ENCODE measurements at places on chromosomes 4 and X. TPM values are rescaled to one million over a fixed set of nuclear protein-coding genes. Genes with fewer than 3 reads are reported as not detected.

ARX gene
- total RNA-seq = 0.39 TPM

TMEM154 gene
- 0.13 TPM for total RNA-seq

SHOX gene
- total RNA-seq = not detected

MRPL1 gene
- total RNA-seq = 25.6 TPM

POLN gene
- total RNA-seq = 0.70 TPM

PORCN gene
- total RNA-seq = 19.5 TPM

FGB gene
- total RNA-seq = 15.9 TPM

SHISA3 gene
- total RNA-seq = not detected

HDAC6 gene
- 27.1 TPM for total RNA-seq

YIPF7 gene
- not detected for total RNA-seq

POU4F2 gene
- not detected for total RNA-seq

SPATA4 gene
- total RNA-seq = 0.19 TPM

PDK3 gene
- total RNA-seq = 4.5 TPM

COL25A1 gene
- not detected for total RNA-seq

CDX4 gene
- total RNA-seq = not detected

NLGN3 gene
- 0.84 TPM for total RNA-seq

RAB40A gene
- not detected for total RNA-seq

BRS3 gene
- total RNA-seq = not detected

DDIT4L gene
- total RNA-seq = 0.27 TPM

MAGED1 gene
- 69.6 TPM for total RNA-seq

AFM gene
- total RNA-seq = not detected

USP26 gene
- total RNA-seq = not detected

AKAP14 gene
- total RNA-seq = not detected

CXorf49 gene
- not detected for total RNA-seq

NAP1L2 gene
- total RNA-seq = 0.88 TPM

RP2 gene
- total RNA-seq = 12.4 TPM

ADH1C gene
- not detected for total RNA-seq

TMPRSS11B gene
- not detected for total RNA-seq

ELOVL6 gene
- total RNA-seq = 15.3 TPM

GAB3 gene
- 0.85 TPM for total RNA-seq

ZDHHC9 gene
- total RNA-seq = 51.9 TPM

RTL3 gene
- not detected for total RNA-seq

FAM241A gene
- 0.90 TPM for total RNA-seq

PSAPL1 gene
- 0.33 TPM for total RNA-seq

RPGR gene
- total RNA-seq = 12.0 TPM

IL2RG gene
- total RNA-seq = 0.15 TPM

GIMD1 gene
- total RNA-seq = not detected

CLNK gene
- total RNA-seq = not detected

GAGE13 gene
- not detected for total RNA-seq

HTR2C gene
- total RNA-seq = not detected

RAB9B gene
- total RNA-seq = 0.03 TPM

NPNT gene
- total RNA-seq = 0.29 TPM

STBD1 gene
- total RNA-seq = 10.1 TPM

CPE gene
- 1.9 TPM for total RNA-seq

MGARP gene
- 0.69 TPM for total RNA-seq
